ENCODE measurements at places on chromosomes 3 and 15.

- no peak for DNase-seq
- peaks cover 28% of the 10 kb centered on the region for H3K4me1 ChIP-seq
- H3K27ac ChIP-seq: no peak overlapping the region
- peaks cover 54% of the 10 kb centered on the region for H3K36me3 ChIP-seq
- H3K4me3 ChIP-seq: peak overlapping the region; percentile 77
- H3K27me3 ChIP-seq: no peaks in the 10 kb centered on the region
Observed at GRCh38 chr3:48685293-48685602, 467 bp downstream of the NCKIPSD start.

DNA sequence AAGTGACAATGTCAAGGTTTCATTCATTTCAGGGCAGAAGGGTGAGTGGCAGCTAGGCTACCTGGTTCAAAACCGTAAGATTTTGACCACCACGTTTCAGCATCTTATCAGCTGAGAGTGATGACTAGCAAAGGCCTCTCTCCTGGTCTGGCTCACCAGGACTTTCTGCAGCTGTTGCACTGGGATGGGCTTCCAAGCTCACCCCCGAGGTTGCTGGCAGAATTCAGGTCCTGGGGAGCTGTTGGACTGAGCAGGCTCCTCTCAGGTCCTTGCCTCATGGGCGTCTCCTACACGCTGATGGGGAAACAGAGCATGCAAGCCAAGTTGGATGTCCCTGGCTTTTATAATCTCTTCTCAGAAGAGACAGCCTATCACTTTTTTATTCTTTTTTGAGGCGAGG is 88.8 kb upstream of the RNU6-1 start:
- no peaks in the 10 kb centered on the region for H3K36me3 ChIP-seq
- H3K4me1 ChIP-seq: peaks cover 9% of the 10 kb centered on the region
- H3K27ac ChIP-seq: no peak overlapping the region

DNA sequence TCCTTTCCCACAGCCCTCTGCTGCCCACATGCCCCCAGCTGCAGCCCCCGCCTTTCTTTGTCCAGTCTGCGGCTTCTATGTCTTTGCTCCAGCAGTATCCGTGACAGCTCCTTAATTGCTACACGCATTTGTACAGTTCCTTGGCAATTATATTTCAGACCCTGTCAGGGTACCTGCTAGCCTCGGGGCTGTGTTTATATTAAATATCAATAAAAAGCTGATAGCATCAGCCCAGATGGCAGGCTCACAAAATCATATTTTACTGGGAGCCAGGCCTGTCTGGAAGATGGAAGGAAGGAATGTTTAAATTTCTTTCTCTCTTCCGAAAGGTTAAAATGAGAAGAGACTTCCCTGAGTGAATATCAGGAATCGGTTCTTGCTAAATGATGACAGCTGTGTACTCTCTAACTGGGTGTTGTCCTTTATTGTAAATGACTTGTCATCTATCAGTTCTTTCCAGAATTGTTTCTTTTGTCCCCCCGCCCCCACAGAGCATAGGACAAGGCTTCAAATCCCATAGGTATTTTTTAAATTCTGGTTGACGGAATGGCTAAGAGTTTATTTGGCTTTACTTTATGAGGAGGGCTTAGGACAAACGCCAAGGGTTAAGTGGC is 378.1 kb downstream of the LRTM1 start:
- DNase-seq: peak; percentile 32
- no peak overlapping the region for H3K27ac ChIP-seq
- no peaks in the 10 kb centered on the region for H3K36me3 ChIP-seq
- peaks cover 11% of the 10 kb centered on the region for H3K4me1 ChIP-seq
- H3K27me3 ChIP-seq: no peaks in the 10 kb centered on the region

DNA sequence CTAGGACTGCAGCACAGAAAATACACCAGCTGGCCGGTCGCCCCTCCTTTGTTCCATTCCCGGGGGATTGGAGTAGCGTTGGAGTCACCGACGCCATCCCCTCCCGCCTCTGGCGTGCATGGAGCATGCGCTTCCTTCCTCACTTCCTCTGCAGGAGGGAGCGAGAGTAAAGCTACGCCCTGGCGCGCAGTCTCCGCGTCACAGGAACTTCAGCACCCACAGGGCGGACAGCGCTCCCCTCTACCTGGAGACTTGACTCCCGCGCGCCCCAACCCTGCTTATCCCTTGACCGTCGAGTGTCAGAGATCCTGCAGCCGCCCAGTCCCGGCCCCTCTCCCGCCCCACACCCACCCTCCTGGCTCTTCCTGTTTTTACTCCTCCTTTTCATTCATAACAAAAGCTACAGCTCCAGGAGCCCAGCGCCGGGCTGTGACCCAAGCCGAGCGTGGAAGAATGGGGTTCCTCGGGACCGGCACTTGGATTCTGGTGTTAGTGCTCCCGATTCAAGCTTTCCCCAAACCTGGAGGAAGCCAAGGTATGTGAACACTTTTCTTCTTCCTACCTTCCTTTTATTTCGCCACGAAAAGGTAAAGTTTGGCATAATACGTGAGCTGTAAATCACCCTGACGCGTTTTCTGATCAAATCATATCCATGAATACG is at the start of gene SCG3:
SCG3 (plus strand) TSS at position 201 of the 661 bp plus-strand sequence; CDS start at position 454, 253 bp downstream.
- peak; percentile 84 for DNase-seq
- H3K4me1 ChIP-seq: peaks cover 6% of the 10 kb centered on the region
- no peak within 1 kb of the TSS for H3K4me3 ChIP-seq
- no peaks in the 10 kb centered on the region for H3K27me3 ChIP-seq

- no peaks in the 10 kb centered on the region for H3K4me1 ChIP-seq
- H3K27me3 ChIP-seq: no peaks in the 10 kb centered on the region
- no peak overlapping the region for H3K4me3 ChIP-seq
- H3K27ac ChIP-seq: no peak overlapping the region
- peaks cover 22% of the 10 kb centered on the region for H3K36me3 ChIP-seq
Observed at GRCh38 chr3:184880276-184881019, 68.5 kb downstream of the VPS8 start.

- H3K27me3 ChIP-seq: no peaks in the 10 kb centered on the region
- H3K36me3 ChIP-seq: peaks cover 21% of the 10 kb centered on the region
- H3K4me1 ChIP-seq: peaks cover 9% of the 10 kb centered on the region
- no peak overlapping the region for H3K4me3 ChIP-seq
- no peak for DNase-seq
- H3K27ac ChIP-seq: no peak overlapping the region
Observed at GRCh38 chr15:62665449-62665848, 377.1 kb upstream of the TPM1 start.

DNA sequence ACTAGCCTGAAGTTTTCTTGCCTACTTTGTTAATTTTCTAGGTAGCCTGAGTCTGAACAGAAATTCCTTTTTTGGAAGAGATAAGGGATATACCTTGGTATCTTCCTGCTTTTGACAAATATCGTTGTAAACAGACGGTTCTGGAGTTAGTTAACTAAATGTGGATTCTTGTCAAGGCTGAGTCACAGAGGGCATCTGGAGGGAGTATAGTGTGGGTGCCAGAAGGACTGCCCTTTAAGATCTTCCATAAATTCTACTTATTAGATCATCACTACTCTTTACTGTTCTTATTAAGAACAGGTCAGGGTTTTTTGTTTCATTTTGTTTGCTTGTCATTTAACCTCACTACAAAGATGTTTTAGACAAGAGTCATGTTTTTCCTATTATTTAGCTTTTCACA is 125.3 kb upstream of the SKOR1 start:
- no peak overlapping the region for H3K27ac ChIP-seq
- H3K27me3 ChIP-seq: no peaks in the 10 kb centered on the region
- DNase-seq: no peak
- no peak overlapping the region for H3K4me3 ChIP-seq
- H3K4me1 ChIP-seq: no peaks in the 10 kb centered on the region

DNA sequence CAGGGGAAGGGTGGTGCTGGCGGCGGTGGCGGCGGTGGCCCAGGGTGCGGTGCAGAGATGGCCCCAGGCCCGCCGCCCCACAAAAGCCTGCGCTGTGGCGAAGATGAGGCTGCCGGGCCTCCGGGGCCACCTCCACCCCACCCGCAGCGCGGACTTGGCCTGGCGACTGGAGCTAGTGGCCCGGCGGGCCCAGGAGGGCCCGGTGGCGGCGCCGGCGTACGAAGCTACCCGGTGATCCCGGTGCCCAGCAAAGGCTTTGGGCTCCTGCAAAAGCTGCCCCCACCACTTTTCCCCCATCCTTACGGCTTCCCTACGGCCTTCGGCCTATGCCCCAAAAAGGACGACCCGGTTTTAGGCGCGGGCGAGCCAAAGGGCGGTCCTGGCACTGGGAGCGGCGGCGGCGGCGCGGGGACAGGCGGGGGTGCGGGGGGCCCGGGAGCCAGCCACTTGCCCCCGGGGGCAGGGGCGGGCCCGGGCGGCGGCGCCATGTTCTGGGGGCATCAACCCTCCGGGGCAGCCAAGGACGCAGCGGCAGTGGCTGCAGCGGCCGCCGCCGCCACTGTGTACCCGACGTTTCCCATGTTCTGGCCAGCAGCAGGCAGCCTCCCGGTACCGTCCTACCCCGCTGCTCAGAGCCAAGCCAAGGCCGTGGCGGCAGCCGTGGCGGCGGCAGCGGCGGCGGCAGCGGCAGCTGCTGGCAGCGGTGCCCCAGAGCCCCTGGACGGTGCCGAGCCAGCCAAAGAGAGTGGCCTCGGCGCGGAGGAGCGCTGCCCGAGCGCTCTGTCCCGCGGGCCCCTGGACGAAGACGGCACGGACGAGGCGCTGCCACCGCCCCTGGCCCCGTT is 1.6 kb downstream of the SKOR1 start:
- no peak for DNase-seq
- H3K27ac ChIP-seq: no peak overlapping the region
- no peak overlapping the region for H3K4me3 ChIP-seq
- H3K36me3 ChIP-seq: no peaks in the 10 kb centered on the region
- H3K27me3 ChIP-seq: peaks cover 96% of the 10 kb centered on the region

DNA sequence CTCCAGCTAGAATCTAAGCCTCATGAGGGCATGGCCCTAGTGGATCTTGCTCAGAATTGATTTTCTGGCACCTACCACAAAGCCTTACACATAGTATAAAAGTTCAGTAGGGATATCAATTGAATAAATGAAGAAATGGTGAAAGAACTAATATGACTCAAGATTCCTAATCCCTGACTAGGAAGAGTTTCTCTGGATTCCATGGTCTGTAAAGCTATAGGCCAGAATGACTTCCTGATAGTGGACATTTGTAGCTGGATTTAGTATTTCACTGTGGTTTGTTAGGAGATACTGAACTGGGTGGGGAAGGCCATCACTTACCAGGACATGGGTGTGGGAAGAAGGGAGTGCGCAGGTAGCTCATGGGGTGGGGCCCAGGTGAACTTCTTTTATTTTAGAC is 168.9 kb downstream of the RAP2B start:
- H3K4me3 ChIP-seq: no peak overlapping the region
- no peak for DNase-seq
- H3K36me3 ChIP-seq: no peaks in the 10 kb centered on the region
- H3K27ac ChIP-seq: no peak overlapping the region

GRCh38 chr3:102360183-102360860 is 74.5 kb upstream of the ZPLD1 start:
- peak; percentile 53 for DNase-seq
- H3K4me3 ChIP-seq: no peak overlapping the region
- H3K27me3 ChIP-seq: no peaks in the 10 kb centered on the region
- no peaks in the 10 kb centered on the region for H3K4me1 ChIP-seq

DNA sequence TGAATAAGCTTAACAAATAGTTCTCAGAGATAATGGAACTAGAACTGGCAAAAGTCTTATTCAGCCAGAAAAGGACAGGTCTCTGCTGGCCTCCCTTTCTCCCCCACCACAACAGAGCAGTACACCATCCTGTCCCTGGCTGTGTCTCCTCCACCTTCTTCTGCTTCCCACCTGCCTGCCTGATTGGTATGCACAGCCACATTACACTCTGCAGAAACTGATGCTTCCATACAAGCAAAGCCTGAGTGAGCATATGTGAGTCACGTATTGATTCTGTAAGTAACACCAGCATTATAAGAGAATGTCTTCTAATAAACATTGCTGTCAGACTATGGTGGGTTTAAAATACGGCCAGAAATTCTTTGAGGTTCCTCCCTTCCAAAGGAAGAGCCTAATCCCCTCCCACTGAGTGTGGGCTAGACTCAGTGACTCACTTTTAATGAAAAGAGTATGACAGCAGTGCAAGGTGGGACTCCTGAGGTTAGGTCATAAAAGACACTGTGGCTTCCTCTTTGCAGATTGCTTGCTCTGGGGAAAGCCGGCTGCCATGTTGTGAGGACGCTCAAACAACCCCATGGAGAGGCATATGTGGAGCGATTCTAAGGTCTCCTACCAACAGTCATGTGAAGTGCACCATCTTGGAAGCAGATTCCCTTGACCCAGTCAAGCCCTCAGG is 44.4 kb downstream of the ANXA2 start:
- no peak overlapping the region for H3K4me3 ChIP-seq
- no peak overlapping the region for H3K27ac ChIP-seq
- no peaks in the 10 kb centered on the region for H3K27me3 ChIP-seq
- peaks cover 14% of the 10 kb centered on the region for H3K4me1 ChIP-seq

DNA sequence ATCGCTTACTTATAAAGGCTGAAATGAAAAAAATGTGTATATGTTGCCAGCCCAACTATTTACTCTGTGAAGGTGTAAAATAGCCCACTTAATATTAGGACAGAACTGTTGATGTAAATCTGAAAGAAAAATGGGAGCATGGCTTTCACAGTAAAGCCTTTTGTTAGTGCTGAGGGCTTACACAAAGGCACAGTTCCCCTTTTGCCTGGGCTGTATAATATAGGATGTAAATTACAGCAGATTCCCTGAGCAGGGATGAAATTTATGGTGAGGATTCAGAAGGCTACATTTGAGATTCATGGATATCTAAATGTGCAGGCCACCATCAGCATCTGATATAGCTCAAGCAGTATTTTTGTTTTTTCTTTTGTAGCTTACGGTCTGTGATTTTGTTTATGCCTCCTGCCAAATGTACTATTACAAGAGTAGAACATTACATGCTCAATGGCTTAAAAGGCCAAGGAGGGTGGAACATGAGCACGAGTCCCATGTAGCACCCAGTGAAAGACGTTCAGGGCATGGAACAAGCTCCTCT is 109.1 kb upstream of the ATP10A start:
- H3K27ac ChIP-seq: no peak overlapping the region
- DNase-seq: no peak
- no peak overlapping the region for H3K4me3 ChIP-seq
- H3K27me3 ChIP-seq: no peaks in the 10 kb centered on the region

- no peak overlapping the region for H3K4me3 ChIP-seq
- H3K36me3 ChIP-seq: peaks cover 25% of the 10 kb centered on the region
- H3K27ac ChIP-seq: peak overlapping the region; percentile 69
- H3K4me1 ChIP-seq: peaks cover 25% of the 10 kb centered on the region
- DNase-seq: peak; percentile 44
Observed at GRCh38 chr15:101266034-101266433, 11.3 kb downstream of the SELENOS start.

- H3K36me3 ChIP-seq: no peaks in the 10 kb centered on the region
- H3K4me3 ChIP-seq: no peak overlapping the region
- peaks cover 15% of the 10 kb centered on the region for H3K4me1 ChIP-seq
Observed at GRCh38 chr15:27869697-27870281, 229.3 kb downstream of the OCA2 start.

DNA sequence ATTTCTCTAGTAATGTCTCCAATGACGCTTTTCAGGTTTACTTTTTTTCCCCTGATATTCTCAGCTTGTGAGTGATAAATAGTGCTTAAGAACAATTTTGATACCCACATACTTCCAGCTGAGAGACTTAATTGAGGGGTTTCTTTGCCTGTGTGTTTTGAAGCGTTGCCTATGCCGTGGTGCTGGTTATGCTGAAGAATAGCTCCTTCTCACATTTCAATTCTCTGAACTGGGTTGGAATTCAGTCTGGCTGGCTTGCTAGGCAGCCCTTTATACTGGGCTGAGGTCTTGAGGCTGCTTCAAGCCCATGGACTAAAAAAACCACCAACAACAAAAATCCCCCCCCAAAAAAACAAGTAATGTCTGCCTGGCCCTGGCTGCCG is 87.4 kb downstream of the CHST2 start:
- DNase-seq: no peak
- H3K27ac ChIP-seq: no peak overlapping the region
- H3K36me3 ChIP-seq: no peaks in the 10 kb centered on the region
- peaks cover 3% of the 10 kb centered on the region for H3K4me1 ChIP-seq
- H3K27me3 ChIP-seq: no peaks in the 10 kb centered on the region
- no peak overlapping the region for H3K4me3 ChIP-seq
